ENCODE measurements at places on chromosomes 12 and 14.

- no peak for DNase-seq
Measured at GRCh38 chr14:36217732-36218131, 41.2 kb upstream of the PTCSC3 start.

DNA sequence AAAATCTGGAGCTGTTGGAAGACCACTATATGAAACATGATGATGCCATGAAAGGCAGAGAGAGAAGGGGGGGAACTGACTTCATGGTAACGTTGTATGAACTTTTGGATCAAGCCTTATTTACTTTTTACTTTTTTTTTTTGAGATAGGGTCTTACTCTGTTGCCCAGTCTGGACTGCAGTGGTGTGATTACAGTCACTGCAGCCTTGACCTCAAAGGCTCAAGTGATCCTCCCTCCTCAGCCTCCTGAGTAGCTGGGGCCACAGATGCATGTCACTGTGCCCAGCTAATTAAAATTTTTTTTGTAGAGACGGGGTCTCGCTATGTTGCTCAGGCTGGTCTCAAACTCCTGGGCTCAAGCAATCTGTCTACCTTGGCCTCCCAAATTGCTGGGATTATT lies 31.3 kb upstream of the CTDSP2 start:
- DNase-seq, result no peak

DNA sequence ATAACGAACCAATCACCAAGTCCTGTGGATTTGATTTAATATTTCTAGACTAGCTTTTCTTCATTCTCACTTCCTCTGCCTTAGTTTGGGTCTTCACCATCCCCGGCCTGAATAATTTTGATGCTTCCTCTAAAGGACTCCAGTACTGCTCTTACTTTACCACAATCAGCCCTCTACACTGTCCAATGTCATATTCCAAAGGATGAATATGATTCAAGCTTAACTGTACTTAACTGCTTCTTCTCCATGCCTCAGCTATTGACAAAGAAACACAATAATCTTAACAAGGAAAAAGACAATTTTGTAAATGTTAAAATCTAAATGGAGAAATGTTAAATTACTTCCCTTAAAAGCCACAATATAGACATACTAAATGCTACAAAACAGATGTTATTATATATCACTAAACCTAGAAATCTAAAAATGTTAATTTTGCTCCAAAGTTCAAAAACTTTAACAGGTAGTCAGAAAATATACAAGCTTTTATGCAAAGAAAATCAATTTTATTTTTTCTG lies 70.2 kb downstream of the STXBP6 start:
- no peak for DNase-seq

- no peak for DNase-seq
Measured at GRCh38 chr12:11812586-11813437, 163.3 kb downstream of the ETV6 start.

DNA sequence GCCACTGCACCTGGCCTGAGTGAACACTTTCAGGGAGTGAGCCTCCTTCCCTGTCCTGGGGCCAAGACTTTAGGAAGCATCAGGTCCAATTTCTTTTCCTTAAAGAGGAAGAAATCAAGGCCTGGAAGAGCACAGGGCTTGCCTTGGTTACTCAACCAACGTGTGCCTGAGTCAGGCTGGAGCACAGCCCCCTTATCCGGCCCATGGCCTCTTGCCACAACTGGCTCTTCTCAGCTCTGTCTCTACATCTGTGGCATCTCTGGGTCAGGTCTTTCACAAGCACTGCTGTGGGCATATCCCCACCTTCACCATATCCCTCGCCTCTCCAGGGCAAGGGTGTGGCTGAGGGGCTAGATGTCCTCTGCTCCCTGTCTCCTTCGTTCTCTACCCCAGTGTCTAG lies 6.8 kb downstream of the MYH6 start:
- no peak for DNase-seq

DNA sequence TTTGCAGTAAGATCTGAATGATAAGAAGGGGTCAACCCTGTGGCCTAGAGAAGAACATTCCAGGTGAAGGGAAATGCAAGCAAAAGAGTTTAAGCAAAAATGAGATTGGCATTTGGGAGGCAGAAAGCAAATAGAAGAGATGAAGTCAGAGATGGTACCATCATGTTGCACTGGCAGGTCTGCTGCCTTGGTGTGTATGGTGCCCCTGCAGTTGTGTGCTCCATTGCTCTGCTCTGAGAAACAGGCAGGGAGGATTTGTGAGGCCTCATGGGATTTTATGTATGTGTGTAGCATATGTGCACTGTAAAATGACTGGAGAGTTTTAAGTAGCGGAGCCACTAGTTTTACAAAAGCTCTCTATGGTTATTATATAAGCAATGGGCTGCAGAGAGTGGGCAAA lies 6.6 kb downstream of the LDHB start:
- DNase-seq, result no peak

DNA sequence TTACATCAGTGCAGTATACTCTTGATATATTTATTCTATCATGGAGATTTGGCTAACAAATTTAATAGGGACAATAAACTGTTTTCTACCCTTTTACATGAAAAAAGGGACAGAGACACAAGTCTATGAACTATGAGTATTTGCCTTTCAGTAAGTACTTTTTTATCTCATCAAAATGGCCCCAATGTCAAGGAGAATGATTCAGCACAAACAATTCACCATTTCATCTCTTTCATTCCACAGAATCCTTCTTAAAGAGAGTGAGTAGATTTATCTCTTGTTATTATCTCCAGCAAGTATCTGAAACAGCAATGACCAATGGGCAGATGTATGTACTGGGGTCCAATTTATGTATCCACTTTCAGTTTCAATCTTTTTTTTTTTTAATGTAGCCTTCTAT lies 447.5 kb downstream of the NPAS3 start:
- no peak for DNase-seq

GRCh38 chr14:32980178-32980901 lies 41.7 kb downstream of the NPAS3 start:
- no peak for DNase-seq

DNA sequence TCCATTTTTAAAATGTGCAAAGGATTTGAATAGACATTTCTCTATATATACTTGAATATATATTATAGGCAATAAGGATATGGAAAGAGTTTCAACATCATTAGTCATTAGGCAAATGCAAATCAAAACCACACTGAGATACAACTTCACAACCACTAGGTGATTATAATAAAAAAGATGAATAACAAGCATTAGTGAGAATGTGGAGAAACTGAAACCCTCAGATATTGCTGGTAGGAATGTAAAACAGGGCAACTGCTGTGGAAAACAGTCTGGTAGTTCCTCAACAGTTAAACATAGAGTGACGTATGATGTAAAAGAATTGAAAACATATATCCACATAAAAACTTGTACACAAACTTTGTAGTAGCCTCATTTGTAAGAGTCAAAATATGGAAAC lies 11.7 kb upstream of the BATF start:
- no peak for DNase-seq

- DNase-seq, result no peak
Measured at GRCh38 chr14:67610491-67610890, 9.2 kb upstream of the ARG2 start.

DNA sequence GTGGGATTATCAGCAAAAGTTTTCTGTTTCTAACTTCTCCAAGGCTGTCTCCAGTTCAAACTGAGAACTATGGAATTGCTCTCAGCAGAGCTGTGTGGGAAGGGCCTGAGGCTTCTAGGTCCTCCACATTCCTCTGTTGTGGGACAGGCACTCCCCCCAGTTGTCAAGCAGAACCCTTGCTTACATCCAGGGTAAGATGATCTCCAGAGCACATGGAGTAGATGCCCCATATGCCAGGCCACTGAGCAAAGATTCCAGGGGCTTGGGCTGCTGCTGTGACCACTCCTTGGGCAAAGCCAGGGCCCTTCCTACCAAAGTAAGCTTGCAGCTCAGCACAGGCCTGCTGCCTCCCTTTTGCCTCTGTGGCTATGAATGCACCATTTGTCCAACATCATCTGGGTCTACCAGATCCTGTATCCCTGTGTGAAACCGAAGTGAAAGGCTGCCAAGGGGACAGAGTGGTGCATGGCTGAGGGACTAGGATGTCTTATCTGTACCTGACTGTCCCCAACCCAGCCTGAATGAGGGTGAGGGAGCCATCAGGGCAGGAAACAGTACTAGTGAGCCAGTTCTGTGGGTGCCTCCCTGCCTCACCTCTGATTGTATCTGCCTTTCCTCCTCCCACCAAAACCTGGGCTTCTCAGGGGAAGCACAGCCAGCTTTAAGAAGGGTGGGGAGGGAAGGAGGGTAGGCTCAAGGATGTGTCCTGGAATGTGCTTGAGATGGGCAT lies 13.1 kb upstream of the ESPL1 start:
- DNase-seq, result no peak

DNA sequence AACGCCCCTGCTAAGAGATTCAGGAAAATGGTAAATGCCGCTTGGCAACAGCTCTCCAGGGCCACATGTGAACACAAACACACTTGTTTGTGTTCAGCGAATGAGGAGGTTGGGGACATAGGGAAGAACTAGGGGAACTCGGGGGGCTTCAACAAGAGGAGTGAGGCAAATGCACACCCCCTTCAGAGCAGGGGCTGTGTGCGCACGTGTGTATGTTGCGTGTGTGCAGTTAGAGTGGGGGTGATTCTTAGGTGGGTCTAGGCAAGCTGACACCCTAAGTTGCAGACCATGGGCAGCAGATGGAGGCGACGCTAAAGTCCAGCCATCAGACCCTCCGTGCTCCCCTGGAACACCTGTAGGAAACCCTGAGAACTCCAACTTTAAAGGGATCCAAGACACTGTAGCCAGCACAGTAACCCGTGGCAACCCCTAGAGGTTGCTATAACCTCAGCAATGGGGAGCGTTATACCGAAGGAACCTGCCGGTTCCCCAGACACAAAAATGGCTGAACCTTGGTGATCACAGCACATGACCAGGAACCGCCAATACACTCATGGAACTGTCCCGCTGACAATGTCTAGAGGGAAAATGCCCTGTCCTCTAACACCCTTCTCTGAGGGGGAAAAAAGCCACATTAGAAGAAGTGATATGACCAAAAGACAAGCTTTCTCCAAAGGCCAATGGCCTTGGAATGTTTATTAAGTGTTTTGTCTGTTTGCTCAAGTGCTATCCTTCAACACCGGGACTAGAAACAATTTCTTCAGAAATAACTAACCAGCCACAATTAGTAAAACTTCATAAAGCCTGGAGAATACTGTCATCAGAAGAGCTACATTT lies 86.5 kb upstream of the CEP83 start:
- DNase-seq, result no peak

DNA sequence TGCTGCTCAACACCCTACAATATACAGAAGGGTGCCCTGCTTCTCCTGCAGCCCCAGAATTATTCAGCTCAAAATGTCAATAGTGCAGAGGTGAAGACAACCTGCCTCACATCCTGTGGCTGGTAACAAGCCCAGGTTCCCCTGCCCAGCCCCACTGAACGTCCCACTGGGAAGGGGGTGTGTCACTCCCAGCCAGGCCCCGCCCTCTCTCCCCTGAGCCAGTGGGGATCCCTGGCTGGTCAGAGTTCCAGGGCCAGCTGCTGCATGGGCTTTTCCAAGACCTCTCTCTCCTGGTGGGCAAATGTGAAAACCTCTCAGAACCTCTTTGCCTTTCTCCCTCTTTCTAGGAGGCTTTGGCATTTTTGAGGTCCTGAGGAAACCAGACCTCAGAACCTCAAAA lies 13.7 kb upstream of the LHX5 start:
- DNase-seq, result no peak

DNA sequence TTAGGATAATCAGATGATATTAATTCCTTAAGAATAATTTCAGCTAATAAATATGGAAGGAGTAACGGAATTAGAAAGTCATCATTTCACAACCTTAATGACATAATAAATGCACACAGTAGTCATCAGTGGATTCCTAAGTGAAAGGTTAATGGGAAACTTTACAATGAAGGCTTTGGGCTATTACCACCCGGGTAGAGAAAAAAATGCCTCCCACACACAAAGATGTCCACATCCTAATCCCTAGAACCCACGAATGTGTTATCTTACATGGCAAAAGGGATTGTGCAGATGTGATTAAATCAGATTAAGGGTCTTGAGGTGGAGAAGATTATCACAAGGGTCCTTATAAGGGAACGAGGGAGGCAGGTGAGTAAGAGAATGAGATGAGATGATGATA lies 5.6 kb downstream of the TMED10 start:
- DNase-seq, result no peak

- no peak for DNase-seq
Measured at GRCh38 chr12:65121049-65121955, at the start of gene WIF1. TSS of gene WIF1 (minus strand) at chr12:65121305. CDS start at chr12:65121191, 114 bp downstream.

DNA sequence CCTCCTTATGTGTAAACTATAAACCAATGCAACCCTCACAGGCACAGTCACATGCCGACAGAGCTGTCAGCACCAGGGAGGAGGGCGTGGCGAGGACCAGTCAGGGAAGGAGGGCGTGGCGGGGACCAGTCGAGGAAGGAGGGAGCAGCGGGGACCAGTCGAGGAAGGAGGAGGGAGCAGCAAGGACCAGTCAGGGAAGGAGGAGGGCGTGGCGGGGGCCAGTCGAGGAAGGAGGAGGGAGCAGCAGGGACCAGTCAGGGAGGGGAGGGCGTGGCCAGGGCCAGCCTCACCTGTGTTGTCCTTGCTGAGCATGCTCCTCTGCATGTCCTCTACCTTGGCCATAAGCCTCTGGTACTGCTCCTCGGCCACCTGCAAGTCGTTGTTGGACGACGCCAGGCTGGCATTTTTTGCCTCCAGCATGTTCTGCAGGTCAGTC lies 24.2 kb downstream of the GOLGA3 start:
- DNase-seq, result peak; percentile 55

DNA sequence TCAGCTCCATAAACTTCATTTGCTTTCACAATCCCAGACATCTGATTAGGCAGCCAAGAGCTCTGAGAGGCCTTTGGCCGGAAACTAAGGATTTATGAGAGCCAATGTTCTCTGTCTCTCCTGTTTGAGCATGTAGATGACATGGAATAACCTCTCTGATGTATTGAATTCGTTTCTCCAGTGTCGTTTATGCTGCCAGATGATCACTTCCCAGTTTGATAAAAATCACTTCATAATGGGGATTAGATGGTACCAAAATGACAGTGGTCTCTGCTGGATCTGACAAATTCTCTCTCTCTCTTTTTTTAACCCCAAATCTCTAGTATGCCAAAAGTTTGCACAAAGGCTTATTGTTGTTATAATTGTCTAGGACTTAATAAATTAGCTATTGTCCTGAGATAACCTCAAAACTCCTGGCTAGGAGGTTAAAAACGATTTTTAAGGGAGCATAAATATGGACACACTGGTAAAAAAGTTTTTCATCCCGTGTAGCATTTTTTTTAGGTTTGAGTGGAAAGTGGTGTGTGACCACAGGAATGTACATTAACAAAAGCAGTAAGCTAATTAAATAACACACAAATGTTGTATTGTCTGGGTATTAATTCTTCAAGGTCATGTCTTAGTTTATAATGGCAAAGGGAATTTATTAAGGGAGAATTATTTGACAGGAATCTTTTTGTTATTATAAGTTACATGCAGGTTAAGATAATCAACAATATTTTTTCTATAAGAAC lies 82.6 kb upstream of the USP44 start:
- no peak for DNase-seq

DNA sequence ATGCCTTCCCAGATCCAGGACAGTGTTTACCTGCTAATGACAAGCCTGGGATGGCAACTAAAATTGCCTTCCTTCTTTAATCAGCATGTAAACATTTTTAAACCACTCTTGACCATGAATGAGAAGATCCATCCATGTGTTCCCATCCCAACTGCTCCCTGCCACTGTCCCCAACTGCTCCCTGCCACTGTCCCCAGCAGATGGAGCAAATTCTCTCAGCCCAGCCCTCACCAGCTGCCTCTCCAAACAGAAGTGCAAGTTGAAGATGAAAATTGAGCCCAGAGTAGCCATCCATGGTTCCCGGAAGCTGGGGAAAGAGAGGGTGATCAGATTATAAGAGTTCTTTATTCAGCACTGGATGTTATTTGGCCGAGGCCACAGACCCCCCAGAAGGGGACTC lies 133.1 kb downstream of the SLC15A4 start:
- no peak for DNase-seq

GRCh38 chr14:102362084-102362483 lies 606 bp downstream of the CINP start:
- no peak for DNase-seq

Measured in NCI-H1048 (cell line).